Dermis microvascular lymphatic vessel endothelial cell (primary cell): ENCODE measurements at places on chromosomes 3 and 15. TPM values are rescaled to one million over a fixed set of nuclear protein-coding genes. Genes with fewer than 3 reads are reported as not detected.

Gene LIPH
- 0.13 TPM in 1 of 2 replicates, not detected in the other for total RNA-seq

Gene SLC22A13
- total RNA-seq = under 0.01 TPM in 2 replicates

Gene FSIP1
- 0.25 and 0.51 TPM in 2 replicates for total RNA-seq

Gene TLR9
- total RNA-seq = not detected in 2 replicates

Gene KY
- total RNA-seq = not detected in 2 replicates

Gene GPR149
- not detected in 2 replicates for total RNA-seq
